ENCODE measurements at places on chromosomes 1 and 21. TPM values are rescaled to one million over a fixed set of nuclear protein-coding genes. Genes with fewer than 3 reads are reported as not detected.

DNA sequence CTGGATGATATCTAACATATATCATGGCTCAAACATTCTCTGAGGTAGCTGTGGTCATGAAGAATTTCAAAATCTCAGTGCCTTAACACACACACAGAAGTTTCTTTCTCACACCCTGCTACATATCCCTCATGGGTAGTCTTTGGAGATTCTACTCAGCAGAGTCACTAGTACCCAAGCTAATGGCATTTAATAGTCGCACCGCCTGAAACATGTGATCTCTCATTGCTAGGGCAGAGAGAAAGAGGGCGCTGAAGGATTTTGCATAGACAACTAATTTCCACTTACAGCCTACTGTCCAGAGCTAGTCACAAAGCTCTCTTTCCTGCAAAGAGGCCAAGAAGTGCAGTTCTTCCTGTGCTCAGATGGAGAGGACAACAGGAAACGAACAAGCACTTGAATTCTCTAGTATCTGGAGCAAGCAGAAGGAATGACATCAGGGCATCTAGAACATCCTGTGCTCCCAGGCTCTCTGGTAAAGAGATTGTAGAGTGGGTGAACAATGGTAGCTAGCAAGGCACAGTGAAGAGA is 183.4 kb upstream of the PTBP2 start:
- DNase-seq = peak; percentile 68

- no peak for DNase-seq
Observed at GRCh38 chr1:173887627-173888026, 19.4 kb downstream of the ZBTB37 start.

The RASAL2 gene
- 19.2 TPM for total RNA-seq

The NUDC gene
- 34.8 TPM for total RNA-seq

- DNase-seq = no peak
Observed at GRCh38 chr1:63717511-63718065, 56.2 kb upstream of the ROR1 start.

DNA sequence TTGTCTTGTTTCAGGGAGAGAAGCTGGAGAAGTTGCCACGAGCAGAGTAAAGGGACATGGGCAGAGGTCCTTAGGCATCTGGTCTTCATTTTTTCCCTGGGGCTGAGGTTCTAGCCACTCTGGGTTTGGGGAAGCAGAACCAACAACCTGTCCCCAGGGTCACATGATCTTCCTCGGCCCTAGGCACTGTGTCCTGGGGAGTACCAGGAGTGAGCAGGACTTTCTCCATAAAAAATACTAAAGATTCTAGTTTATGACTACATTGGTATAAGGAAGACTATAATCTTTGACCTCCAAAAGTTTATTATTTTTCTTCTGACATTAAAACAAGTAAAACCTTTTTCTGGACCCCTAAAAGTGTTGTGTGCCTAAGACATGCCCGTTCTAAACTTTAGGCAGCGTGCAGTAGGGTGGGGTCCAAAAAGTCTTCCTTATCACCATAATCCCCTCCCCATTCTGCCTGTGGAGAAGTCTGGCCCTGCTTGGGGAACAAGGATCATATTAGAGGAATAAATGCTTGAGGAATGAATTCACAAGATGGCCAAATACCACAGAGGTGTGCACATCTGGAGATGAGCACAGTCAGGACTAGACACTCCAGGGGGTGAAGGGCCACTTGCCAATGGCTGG is 19.3 kb upstream of the IGSF3 start:
- no peak for DNase-seq

- no peak for DNase-seq
Observed at GRCh38 chr1:81547261-81547911, 253.3 kb upstream of the ADGRL2 start.

DNA sequence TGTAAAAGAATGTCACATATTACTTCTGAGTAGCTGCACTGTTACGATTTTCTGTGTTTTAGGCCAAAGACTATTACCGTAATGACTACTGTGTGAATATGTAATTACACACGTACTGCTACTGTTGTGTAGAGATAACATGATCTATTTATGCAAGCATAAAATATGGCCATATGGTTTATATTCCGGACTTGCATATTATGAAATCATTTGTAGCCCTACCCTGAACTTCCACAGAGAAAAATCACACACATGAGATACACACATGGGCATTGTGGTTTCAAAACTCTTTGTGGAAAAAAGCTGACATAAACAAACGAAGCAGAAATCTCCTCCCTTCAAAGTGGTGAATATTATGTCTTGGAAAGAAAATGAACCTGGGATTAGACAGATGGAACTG is 373.0 kb upstream of the ADAMTS5 start:
- peak; percentile 50 for DNase-seq

GRCh38 chr1:21763694-21764419 is 19.1 kb downstream of the USP48 start:
- DNase-seq = no peak

The KCNT2 gene
- total RNA-seq = 0.56 TPM

The C1orf185 gene
- not detected for total RNA-seq

- DNase-seq = peak; percentile 59
Observed at GRCh38 chr1:17831597-17831996, 76.5 kb downstream of the ACTL8 start.

The HENMT1 gene
- 0.28 TPM for total RNA-seq

The LRRC39 gene
- 0.36 TPM for total RNA-seq

DNA sequence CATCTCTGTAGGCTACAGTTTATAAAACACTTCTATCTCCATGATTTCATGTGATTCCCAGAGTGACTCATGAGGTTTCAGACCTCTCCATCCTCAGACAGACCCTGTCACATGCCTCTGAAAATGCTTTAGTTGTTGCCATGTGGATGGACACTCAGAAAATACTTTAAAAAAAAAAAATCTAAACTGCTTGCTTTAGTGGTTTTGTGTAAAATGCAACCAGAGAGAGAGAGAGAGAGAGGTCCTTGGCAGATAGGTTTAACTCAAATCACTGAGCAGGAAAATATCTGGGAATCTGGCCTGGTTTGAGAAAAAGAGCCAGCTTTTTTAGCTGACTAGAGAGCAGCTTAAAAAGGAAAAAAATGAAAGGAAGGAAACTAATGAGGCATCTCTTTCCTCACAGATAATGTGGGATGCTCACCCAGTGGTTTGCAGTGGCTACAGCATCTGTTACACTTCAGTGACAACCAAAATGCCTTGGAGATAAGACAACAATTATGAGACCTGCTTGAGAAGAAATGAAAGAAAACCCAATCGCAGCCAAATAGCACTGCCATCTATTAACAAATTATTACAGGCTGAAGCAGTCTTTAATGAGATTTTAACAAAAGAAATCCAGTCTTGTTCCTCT is 54.6 kb upstream of the SYT14 start:
- peak; percentile 89 for DNase-seq

All from IMR-90 (cell line).